ENCODE measurements at places on chromosomes 3 and 15. TPM values are rescaled to one million over a fixed set of nuclear protein-coding genes. Genes with fewer than 3 reads are reported as not detected.

The DYNLT2B gene
- not detected for total RNA-seq

DNA sequence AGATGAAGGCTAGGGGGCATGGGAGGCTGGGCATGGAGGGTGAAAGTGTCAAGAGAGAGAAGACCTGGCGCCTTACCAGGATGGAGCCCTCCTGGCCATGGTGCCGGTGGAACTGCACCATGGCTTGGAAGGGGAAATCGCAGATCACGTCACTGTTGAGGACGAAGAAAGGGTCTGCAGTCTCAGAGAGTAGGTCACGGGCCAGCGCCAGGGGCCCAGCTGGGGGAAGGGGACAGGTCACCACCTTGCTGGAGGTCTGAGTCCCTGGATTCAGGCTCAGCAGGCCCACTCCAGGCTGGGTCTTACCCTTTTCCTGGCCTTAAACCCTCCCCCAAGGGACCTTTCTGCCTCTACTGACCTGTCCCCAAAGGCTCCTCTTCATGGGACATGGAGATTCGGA lies 855 bp downstream of the GMPPB start:
- DNase-seq = no peak

- no peak for DNase-seq
These were observed 67.6 kb downstream of the SFMBT1 start for GRCh38 chr3:52978109-52978754.

The GCSAM gene
- not detected for total RNA-seq

The ABI3BP gene
- total RNA-seq = 54.2 TPM

- DNase-seq = no peak
These were observed 2.1 kb downstream of the CHST13 start for GRCh38 chr3:126525853-126526667.

DNA sequence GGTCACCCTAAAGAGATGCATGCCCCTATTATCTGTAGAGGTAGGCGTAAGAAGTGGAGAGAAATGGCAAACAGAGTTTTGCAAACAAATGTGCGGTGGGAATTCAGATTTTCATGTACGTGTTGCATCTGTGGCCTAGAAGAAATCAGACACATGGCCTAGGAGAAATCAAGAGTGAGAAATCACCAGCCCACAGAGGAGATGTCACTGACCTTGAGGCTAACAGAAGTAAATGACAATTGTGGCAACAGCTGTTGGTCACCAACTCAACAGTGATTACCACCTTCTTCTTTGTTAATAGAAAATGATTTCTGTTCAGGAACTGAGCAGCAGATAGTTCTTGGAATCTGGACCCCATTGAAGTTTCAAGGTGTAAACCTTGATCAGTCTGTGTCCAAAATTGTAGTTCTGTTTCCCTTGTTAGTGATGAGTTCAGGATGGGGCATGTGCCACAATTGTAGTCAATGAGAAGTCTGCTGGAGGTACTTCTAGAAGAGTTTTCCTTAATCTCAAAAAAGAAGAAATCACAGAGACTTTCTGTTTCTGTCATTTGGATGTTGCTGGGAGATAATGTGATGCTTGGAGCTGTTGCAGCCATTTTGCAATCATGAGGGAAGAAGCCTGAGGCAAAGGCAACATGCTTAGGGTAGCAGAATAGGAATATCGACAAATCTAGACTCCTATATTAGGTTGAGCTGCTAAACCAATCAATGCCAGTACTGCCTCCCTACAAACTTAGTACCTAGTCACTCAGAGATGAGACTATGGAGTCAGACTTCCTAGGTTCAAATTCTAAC lies 34.3 kb upstream of the RFTN1 start:
- no peak for DNase-seq

DNA sequence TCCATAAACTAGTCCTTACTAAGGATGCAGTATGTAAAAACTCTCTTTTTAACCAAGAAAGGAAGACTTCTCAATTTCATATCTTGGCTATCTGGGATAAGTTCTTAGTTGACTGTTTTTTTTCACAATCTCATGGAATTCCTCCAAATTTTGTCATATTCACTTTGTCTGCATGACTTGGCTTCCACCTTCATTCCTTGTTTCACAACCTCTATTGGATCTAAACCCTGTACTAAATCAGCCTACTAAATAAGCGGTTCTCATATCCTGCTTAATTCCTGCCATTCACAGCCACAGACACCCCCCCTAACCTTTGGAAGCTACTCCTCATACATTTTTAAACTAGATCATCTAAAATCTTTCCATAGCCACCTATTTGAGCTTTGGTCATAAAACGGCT lies 370.6 kb upstream of the NAALADL2 start:
- DNase-seq = no peak

DNA sequence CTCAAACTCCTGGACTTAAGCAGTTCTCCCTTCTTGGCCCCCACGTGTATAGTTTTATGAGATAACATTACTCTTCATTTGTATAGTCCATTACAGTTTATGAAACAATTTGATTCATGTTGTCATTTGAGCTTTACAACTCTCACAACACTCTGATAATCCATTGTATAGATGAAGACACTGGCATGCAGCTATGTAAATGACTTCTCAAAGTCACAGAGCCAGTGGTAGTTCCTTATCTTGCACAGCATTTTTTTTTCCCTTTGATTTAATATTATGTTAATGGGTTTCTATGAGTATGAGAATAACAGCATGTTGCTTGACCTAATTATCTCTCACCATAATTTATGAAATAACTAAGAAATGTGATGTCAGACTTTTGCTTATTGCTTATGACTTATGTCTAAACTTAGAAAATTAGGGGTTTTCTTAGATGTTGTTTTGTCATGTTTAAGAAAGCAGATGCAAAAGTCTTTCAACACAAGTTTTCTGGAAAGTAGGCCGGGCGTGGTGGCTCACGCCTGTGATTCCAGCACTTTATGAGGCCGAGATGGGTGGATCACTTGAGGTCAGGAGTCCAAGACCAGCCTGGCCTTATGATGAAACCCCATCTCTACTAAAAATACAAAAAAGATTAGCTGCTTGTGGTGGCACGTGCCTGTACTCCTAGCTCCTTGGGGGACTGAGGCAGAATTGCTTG lies 13.3 kb downstream of the VPS8 start:
- no peak for DNase-seq

GRCh38 chr15:49801796-49802195 lies 180.9 kb downstream of the DTWD1 start:
- no peak for DNase-seq

DNA sequence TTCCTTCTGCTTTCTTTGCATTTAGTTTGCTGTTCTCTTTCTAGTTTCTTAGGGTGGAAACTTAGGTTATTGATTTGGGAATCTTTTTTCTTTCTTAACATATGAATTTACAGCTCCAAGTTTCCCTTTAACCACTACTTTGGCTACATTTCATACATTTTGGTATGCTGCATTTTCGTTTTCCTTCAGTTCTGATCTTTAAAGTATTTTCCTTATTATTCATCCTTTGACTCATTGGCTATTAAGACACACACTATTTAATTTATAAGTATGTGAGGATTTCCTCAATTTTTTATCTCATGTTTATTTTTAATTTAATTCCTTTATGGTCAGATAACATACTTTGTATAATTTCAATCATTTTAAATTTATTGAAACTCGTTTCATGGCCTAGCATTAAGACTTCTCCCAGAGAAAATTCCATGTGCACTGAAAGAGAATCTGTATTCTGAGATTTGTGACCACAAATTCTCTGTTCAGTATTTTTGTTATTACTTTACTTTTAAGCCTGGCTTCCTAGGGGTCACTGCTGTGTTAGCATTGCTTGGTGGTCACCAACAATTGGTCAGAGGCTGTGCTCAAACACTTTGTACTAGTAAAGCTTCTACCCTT lies 87.7 kb downstream of the CFAP20DC start:
- no peak for DNase-seq

GRCh38 chr3:111803123-111803593 lies 55.9 kb upstream of the PHLDB2 start:
- DNase-seq = peak; percentile 93

DNA sequence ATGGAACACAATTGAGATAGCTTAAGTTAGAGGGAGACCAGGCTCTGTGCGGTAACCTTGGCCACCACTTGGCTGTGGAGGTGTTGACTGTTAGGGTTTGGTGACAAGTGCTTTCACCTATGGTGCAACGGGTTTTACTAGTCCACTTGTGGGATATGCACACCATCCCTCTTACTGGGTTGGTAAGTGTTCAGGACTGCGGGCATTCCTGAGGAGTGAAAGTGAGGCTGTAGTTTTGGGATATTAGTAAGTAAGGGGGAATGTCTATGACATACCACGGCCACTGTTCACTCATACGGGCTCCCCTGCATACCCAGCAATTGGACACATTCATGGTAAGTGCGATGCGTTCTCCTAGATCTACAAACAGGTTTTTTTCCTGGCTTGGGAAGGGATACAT lies 8.0 kb upstream of the RAD54L2 start:
- DNase-seq = no peak

The RTP2 gene
- not detected for total RNA-seq

- no peak for DNase-seq
These were observed 149.8 kb downstream of the TMCO5A start for GRCh38 chr15:38084289-38084688.

GRCh38 chr3:135215516-135215915 lies 420.5 kb downstream of the EPHB1 start:
- no peak for DNase-seq

The PRR23A gene
- total RNA-seq = not detected

GRCh38 chr3:52270252-52270754 lies 8.1 kb downstream of the WDR82 start:
- DNase-seq = no peak

DNA sequence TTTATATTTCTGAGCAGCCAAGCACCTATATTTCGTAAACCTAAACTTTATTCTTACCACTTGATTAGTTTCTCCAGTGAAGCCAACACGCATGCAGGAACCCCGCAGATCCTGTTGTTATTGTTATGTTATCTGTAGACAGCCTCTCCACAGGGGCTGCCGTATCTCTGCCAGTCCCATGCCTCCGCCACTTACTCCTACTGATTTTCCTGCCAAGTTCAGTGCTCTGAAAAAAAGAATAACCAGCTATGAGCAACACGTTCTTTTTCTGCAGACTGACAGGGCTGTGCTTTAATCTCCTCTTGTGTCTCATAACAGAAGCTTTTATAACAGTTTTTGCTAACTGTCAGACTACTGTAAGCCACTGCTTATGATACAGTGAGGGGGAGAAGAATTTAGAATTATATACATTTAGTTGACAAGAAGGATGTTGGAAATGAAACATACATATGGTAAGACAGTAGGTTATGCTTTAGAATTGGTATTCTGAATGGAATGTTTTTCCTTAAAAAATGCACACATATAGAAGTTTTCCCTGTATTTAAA lies 347.4 kb downstream of the SI start:
- no peak for DNase-seq

DNA sequence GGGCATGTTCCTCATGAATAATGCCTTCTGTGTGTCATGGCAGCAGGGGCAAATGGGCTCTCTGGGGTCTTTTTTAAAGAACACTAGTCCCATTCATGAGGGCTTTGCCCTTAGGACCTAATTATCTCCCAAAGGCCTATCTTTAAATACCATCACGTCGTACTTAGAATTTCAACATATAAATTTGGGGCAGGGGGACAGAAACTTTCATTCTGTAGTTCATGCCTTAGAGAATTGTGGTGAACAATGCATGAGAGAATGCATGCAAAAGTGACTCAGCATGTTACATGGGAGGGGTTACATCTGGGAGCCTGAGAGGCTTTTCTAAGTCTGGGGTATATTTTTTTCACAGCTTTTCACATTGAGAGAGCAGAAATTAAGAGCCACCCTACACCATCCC lies 208.5 kb upstream of the ROPN1 start:
- DNase-seq = no peak

- DNase-seq = no peak
These were observed 113.7 kb downstream of the LRIG1 start for GRCh38 chr3:66386925-66387650.

GRCh38 chr3:177329854-177330253 lies 132.6 kb upstream of the TBL1XR1 start:
- no peak for DNase-seq

The PCOLCE2 gene
- total RNA-seq = 58.1 TPM

- DNase-seq = no peak
These were observed 1.4 kb downstream of the HTD2 start for GRCh38 chr3:58307639-58308215.

GRCh38 chr3:185999221-185999620 lies 61.4 kb upstream of the TRA2B start:
- DNase-seq = no peak

- DNase-seq = no peak
These were observed 9.2 kb downstream of the RAP2B start for GRCh38 chr3:153171256-153171655.

GRCh38 chr15:48868536-48868935 lies 9.4 kb upstream of the EID1 start:
- DNase-seq = no peak
